Fibroblast of the conjunctiva (primary cell): ENCODE measurements at places on chromosomes 7 and 10.

DNA sequence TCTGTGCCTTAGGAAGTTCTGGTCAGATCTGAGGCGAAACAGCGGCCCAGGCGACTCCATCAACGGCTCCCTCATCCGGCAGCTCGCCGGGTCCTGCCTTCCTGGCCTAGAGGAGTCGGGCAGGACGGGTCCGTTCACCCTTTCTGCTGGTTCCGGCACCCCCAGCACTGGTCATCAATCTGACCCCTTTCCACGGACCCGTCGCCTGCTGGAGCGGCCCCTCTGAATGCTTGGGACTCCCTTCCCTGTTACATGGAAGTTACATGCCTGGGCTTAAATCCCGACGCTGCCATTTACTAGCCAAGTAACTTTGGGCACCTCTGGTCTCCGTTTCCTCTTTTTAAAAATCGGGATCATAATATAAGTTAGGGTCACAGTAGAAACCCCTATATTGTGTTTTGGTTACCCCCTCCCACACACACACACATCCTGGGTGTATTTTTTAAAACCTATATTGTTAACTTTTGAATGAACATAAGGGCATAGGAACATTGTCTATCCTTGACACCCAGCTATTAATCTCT, 607 bp upstream of the GGCT start:
- DNase-seq, result no peak

GRCh38 chr7:81170291-81170690, 251.4 kb upstream of the SEMA3C start:
- DNase-seq, result no peak

GRCh38 chr7:45001138-45001694, 1.2 kb downstream of the CCM2 start:
- DNase-seq, result no peak

DNA sequence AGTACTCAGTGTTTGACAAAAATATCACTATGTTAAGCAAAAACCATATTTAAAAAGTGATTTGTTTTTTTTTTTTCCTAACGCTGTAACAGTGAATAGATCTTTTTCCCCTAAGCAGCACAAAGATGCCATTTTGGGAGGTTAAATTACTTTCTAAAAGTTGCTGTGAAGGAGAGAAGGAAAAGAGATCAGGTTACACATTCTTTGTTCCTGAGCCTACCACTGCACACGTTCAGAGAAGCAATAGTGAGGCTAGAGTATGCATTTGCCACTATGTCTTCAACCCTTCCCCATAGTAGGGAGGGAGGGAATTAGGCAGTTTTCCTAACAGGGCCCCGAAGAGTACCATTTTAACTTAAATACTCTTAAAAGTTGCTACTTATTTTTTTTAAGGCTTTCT, 38.9 kb downstream of the BMPR1A start:
- peak; percentile 47 for DNase-seq

DNA sequence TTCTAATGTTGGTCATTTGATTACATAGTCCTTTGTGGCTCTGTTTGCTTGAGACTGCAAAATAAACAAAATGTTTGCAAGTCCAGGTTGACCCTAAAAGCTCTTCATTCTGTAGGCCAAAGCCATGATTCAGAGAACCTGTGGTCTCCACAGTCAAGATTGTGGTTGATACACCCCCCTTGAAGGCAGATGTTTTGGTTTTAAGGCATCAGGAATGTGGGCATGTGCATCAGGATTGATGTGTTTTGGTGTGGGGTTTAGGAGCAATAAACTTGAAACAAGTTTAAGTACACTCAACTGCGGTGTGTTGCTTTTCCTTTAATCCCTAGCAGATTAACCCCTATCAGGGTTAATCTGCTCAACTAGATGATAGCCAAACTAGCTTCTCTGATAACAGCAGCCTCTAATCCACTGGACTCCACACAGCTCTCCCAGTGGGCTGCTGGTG, 379.1 kb upstream of the GALNT17 start:
- no peak for DNase-seq

GRCh38 chr7:84939442-84939841, 247.4 kb downstream of the SEMA3D start:
- no peak for DNase-seq

DNA sequence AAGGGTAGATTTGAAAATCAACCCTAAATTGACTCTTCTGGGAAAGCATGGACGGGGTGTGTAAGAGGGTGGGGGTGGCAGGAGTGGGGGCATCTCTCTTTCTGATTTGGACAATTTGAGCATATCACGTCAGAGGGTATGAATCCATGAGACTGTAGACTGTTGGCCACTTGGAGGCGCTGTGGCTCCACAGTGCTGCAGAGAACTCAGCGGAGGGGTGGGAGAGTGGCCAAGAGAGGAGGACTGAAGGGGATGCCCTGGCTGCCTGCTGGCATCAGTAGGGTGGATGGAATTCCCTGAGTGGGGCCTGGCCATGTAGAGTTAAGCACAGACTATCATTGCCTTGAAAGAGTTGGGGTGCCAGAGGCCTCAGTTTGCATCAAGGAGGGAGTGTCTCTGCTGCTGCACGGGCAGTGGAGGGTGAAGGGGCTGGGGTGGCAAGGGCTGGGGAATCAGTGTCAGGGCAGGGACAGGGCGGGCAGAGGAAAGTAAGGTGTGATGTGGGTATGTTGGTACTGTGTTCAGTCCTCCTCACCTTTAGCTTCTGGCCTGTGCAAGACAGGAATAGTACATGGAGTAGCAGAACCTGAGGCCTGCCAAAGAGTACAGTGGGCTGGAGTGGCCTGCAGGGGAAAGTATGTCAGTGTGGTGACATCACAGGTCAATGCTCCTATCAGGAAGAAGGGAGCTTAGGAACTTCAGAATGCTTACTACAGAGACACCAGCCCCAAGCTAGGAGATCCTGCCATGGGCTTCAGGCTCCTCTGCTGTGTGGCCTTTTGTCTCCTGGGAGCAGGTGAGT, 133.5 kb upstream of the PRSS58 start:
- no peak for DNase-seq

DNA sequence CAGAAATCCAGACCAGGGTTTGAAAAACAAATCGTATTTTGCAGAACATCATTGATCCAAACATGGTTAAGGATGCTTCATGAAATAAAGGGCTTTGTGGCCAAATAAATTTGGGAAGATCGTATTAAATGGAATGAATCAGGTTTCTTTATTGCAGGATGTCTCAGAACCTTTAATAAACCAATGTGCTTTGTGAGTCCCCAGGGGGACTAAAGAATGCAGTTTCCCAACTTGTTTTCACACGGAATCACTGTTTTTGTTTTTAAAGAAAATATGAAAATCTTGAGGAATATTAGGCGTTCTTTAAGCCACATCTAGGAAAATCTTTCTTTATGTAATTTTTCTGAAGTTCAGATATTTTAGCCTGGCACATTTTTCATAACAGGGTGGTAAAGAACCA, 16.8 kb upstream of the CCDC172 start:
- DNase-seq, result no peak

GRCh38 chr10:97796651-97797050, 24.9 kb upstream of the SFRP5 start:
- DNase-seq, result no peak
